ENCODE measurements at places on chromosomes 16 and 17.

GRCh38 chr17:50945779-50946222, 79.6 kb upstream of the TOB1 start:
- DNase-seq: no peak

GRCh38 chr16:11417487-11417886, 72.2 kb downstream of the RMI2 start:
- DNase-seq: no peak

GRCh38 chr16:67902831-67903230, 9.8 kb downstream of the PSKH1 start:
- DNase-seq: no peak

DNA sequence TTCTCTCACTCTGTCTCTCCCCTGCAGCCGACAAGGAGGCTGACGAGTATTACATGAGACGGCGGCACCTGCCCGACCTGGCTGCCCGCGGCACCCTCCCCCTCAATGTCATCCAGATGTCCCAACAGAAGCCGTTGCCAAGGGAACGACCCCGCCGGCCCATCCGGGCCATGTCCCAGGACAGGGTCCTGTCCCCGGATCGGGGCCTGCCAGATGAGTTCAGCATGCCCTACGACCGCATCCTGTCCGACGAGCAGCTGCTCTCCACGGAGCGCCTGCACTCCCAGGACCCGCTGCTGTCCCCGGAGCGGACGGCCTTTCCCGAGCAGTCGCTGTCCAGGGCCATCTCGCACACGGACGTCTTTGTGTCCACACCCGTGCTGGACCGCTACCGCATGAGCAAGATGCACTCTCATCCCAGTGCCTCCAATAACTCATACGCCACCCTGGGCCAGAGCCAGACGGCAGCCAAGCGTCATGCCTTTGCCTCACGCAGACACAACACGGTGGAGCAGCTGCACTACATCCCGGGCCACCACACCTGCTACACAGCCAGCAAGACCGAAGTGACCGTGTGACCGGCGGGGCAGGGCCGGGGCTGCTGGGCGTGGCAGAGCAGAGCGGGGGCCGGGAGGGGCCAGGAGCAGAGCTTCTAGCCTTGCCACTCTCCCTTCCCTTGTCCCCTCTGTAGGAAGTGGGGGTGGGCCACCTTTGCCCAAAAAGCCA, 40.4 kb upstream of the DNAH9 start:
- no peak for DNase-seq

GRCh38 chr16:11299865-11300559, 18.9 kb upstream of the PRM1 start:
- no peak for DNase-seq

- DNase-seq: no peak
Observed at GRCh38 chr16:87581857-87582215, 20.5 kb upstream of the JPH3 start.

DNA sequence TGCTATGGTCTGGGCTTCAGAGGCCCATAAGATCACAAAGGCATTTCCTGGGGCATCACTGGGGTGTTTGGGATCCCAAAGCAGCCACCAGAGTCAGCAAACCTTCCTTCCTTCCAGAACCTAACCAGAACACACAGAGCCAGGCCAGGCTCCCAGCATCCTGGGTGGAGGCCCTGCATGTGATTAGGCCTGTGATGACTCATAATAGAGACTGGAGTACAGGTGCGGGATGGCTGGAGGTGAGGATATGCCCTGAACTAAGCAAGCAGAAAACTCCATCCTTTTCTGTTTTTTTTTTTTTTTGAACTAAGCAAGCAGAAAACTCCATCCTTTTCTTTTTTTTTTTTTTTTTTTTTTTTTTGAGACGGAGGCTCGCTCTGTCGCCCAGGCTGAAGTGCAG, 17.7 kb upstream of the GFOD2 start:
- DNase-seq: no peak

DNA sequence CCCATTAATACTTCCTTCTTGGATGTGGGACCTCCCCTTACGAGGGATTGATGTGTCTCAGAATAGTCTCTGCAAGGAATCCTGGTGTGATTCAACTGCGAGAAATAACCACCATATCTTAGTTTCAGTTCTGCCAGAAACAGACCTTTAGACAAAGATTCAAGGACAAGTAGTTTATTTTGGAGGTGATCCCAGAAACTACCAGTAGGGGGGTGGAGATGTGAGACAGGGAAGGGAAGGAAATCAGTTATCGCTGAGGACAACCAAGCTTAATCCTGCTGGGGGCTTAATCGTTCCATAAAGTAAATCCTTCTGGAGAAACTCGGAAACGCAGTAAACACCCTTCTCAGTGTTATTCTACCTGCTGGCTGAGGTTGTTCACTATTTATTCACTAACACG, 5.0 kb upstream of the SDR42E1 start:
- DNase-seq: no peak

GRCh38 chr17:77217566-77217965, 76.8 kb downstream of the SEC14L1 start:
- no peak for DNase-seq

GRCh38 chr16:52957199-52957598, 95.5 kb downstream of the CHD9NB start:
- DNase-seq: no peak

DNA sequence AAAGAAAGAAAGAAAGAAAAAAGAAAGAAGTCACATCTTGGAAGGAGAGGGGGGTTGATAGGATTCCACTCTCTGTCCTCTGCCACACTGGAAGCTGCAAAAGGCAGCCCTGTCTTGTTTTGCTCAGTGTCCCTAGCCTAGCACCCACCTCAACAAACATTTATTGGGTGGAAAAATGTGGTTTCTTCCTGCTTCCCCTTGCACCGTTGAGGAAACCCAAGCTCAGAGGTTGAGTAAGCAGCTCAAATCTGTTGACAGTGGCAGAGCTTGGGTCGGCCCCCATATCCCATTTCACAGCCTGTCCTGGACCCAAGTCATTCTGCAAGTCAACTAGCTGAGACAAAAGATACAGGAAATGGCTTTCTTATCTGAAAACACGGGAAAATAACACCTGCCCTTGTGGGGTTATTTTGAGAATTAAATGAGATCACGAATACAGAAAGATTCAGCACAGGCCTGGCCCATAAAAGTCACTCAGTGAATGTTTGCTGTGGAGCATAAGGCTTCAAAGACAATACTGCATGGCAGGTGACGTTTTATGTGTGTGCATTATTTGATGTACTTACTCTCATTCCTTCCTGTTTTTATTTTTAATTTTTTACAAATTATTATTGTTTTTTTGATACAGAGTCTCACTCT, 63.6 kb downstream of the SCNN1B start:
- no peak for DNase-seq

GRCh38 chr17:74361230-74362068, at the start of gene BTBD17:
BTBD17 (minus strand) TSS chr17:74361868; CDS start chr17:74361819, 49 bp downstream.
- DNase-seq: peak; percentile 38

DNA sequence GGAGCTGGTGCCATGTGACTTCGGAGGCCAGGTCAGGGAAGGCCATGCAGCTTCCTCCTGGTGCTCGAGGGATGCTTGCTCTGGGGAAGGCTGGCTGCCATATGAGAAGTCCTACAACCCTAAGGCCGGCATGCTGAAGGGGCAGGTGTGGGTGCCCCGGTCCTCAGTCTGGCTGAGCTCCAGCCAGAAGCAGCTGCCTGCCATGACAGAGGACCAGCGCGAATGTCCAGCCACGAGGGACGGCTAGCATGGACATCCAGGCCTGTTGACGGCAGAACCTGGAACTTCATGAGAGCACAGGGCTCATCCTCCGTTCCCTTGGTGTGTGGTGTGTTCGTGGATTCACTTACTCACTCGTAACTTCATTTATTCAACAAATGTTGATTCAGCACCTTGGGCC, 140.6 kb downstream of the IRF8 start:
- no peak for DNase-seq

Measured in NCI-H1417 treated with DMSO at 0.1 percent for 48 hours (cell line).